Stimulated activated CD4-positive, alpha-beta T cell treated with anti-CD3 and anti-CD28 coated beads, TNF-alpha, amount 100 ng/mL, for 24 hours (primary cell): ENCODE measurements at places on chromosomes 7 and 10.

GRCh38 chr7:106047184-106047583, 64.9 kb downstream of the SYPL1 start:
- no peak for DNase-seq

DNA sequence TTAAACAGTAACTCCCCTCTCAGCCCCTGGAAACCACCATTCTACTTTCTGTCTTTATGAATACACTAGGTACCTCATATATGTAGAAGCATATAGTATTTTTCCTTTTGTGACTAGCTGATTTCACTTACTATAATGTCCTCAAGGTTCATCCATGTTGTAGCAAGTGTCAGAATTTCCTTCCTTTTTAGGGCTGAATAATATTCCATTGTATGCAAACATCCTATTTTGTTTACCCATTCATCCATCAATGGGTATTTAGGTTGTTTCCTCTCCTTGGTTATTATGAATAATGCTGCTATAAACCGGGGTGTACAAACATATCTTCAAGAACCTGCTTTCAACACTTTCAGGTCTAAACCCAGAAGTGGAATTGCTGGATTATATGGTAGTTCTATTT, 125.3 kb downstream of the SGMS1 start:
- DNase-seq, result no peak

GRCh38 chr7:67896721-67897120, 900.1 kb downstream of the TYW1 start:
- no peak for DNase-seq

- no peak for DNase-seq
Observed at GRCh38 chr10:71135236-71135635, 77.1 kb upstream of the UNC5B start.

- DNase-seq, result no peak
Observed at GRCh38 chr7:43902542-43903054, 3.8 kb downstream of the URGCP start.

GRCh38 chr7:2934984-2935740, 91.1 kb upstream of the GNA12 start:
- no peak for DNase-seq

- DNase-seq, result no peak
Observed at GRCh38 chr10:77763453-77764430, 126.1 kb upstream of the KCNMA1 start.

- no peak for DNase-seq
Observed at GRCh38 chr10:104906112-104906511, 265.0 kb downstream of the SORCS3 start.

DNA sequence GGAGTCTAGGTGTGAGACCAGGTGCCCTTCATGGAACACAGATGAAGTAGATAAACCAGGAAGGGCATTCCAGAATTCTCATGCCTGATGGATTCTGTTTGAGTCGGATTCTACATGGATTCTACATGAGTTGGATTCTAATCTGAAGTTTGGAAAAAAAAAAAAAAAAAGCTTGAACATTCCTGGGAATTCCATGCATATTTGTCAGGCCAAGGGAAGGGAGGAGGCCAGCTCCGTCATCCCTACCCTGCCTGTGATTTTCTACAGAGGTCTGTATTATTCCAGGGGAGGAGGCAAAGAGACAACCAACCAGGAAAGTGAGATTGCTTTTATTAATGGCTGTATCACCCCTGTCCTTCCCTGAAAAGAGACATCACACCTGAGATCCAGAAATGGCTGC, 27.8 kb upstream of the EBLN1 start:
- no peak for DNase-seq

DNA sequence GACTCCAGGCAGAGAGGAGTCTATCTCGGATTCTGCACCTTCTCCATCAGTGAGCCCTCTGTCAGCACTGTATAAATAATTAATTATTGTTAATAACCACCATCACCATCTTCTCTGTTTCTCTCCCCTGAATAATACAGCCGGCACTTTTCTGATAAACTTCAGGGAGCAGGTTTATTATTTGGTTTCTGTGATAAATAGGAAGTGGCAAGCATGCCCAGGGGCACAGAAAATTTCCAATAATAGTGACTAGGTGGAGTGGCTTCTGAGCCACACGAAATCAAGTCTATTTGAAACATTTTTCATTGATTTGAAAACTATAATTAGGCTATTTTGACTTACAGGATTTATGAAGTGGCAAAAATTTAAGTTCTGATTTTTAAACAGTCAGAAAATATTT, 186.8 kb upstream of the TMEM229A start:
- DNase-seq, result no peak

GRCh38 chr10:10320956-10321355, 696.7 kb upstream of the CELF2 start:
- DNase-seq, result no peak

GRCh38 chr10:113078282-113078907, 128.3 kb downstream of the TCF7L2 start:
- DNase-seq, result no peak

DNA sequence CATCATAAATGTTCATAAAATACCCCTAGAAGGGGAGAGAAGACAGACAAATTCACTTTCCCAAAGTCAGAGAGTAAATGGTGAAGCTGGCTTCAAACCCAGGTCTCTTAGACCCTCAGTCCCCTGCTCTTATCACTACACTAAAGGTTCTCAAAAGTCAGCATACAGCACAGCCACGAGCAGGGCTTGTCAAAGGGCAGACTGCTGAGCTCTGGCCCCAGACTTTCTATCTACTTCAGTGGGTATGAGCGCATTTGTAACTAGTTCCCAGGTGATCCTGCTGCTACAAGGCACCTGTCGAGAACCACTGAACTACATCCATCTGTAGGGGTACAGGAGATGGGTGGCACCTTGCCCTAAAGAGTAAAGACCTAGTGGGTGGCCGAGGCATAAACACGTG, 91.5 kb downstream of the SORBS1 start:
- no peak for DNase-seq

GRCh38 chr7:95590387-95591248, 5.7 kb downstream of the PDK4 start:
- no peak for DNase-seq

GRCh38 chr10:34524369-34525091, 290.6 kb downstream of the PARD3 start:
- DNase-seq, result no peak

GRCh38 chr10:96470116-96470743, 43.5 kb downstream of the TLL2 start:
- DNase-seq, result no peak

GRCh38 chr10:2949948-2950354, 117.4 kb upstream of the PFKP start:
- peak; percentile 13 for DNase-seq

- no peak for DNase-seq
Observed at GRCh38 chr10:130141878-130142277, 5.7 kb downstream of the GLRX3 start.

DNA sequence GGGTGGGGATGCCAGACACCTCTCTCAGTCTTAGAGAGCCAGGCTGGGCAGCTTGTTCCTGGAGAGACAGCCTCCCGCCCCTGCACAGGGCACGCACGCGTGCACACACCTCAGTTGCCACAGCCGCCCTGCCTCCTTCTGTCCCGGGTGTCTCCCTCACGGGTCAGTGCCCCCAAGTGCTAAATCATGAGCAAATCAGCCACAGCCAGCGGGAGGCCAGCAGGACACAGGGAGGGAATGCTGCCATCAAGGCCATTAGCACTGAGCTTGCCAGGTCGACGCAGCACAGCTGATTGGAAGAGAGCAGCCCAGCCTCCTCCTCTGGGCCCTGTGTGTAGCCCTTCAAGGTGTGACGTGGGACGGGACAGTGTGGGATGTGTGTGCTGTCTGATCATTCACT, 130.4 kb downstream of the CDH23 start:
- no peak for DNase-seq

DNA sequence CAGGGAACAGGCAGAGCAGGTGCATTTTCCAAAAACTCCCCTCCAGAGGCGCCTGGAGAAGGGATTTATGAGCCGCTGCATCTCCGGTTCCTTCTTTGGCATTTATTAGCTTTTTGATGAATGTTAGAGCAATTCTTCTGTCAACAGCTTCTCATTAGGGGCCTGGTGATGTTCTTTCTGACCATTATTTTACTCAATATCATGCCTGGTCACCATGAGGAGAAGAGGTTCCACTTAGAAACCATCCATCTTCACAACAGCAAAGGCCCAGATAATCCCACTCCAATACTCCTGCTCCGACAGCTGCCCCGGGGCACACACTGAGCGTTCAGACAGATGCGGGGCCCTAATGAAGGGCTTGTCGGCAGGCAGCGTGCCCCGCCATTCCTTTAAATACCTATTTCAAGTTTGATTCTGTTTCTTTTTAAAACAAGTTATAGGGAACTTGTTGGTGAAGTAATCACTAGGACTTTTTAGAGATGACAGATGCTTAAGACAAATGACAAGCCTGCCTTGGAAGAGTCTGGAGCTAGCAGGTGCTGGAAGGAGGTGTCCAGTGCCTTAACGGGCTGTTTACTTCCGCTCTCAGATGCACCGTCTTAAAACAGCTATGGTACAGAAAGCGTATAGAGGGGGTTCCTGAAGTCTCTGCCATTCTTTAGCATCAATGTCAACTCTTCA, 31.7 kb downstream of the ECHDC3 start:
- DNase-seq, result no peak

GRCh38 chr7:68258609-68259008, 1262.0 kb downstream of the TYW1 start:
- no peak for DNase-seq

DNA sequence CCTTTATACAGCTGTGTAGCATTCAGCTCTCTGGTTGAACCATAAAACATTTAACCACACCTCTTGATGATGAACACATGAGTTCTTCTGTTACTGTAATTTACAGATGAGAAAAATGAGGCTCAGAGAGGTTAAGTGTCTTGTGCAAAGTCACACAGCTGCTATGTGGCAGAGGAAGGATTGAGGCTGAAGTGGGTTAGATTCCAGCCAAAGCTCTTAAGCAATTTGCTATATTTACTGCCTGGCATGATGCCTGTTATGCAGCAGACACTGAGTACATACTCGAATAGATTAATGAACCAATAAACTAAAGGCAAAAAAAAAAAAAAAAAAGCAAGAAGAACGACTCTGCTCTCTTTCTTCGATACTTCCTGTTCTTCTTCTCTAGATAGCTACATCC, 35.7 kb downstream of the GFRA1 start:
- no peak for DNase-seq

DNA sequence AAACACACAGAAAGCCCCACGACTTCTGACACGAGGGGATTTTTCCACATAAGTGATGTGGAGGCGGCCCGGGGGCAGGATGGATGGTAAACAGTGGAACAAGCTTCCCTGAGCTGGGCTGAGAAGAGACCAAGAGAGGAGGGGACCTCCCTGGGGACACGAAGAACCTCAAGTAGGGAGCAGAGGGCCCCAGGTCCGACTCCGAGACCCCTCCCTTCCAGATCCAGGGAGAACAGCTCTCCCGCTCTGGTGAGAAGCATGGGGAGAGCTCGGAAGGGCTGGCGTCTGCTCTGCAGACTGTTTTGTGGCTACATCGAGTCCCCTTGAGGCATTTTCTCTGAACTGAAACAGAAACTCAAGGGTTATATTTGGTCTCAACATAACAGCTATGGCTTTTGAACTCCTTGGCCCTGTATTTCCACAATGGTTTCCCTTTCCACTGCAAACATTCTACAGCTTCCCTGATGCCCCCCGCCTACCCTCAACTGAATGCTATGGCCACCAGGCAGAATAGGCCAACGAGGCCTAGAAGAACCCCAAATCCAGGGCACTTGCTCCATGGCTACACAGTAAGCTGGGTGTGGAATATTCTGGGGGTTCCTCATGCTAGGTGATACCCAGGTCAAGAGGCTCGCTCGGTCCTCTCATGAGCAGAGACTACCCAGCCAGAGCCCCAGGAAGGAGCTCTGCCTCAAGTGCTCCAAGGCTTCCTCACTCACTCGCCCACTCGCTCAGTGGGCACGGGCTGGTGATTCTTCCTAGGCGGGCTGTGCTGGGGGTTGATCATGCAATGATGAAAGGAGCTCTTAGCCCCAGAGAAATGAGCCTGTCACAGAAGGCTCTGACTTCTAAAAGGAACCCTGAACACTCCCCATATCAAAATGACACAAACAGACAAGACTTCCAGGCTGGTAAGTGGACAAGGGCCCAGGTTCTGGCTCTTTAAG, 47.5 kb downstream of the FAM53B start:
- DNase-seq, result no peak

GRCh38 chr7:98733036-98733435, 116.0 kb downstream of the NPTX2 start:
- DNase-seq, result no peak

DNA sequence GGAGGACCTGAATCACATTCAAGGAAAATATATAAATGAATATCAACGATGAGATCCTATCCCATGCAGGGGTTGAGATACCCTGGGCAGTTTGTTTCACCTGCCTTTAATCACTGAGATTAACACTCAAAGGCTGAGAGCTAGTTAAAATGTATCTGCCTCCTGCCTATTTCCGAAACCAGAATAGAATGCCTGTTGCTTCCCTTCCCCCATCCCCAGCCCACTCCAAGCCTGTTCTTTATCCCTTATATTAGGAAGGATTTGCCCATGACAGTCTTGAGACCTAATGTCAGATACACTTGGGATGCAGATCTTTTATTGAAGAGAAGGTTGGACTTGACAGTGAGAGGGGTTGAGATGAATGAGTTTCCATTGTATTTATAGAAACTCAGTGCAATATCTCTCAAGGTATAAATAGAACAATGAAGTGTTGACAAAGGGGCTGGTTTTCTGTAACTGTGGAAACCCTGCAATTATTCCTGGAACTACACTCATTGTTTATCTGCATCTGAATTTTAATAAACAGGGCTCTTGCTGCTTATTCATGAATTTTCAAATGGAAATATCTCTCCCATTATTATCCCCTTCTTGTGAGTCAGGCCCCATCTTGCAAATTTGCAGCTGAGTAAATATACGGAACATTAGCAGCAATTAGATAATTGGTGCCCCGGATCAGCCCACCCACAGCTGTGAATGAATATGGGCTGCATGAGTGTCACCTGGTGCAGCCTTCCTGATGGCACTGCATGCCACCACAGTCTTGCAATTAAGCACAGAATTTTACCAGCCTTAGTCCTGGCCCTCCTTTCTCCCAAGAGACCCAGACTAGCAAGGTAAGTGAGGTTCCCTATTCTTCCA, 66.7 kb downstream of the SORCS3 start:
- no peak for DNase-seq

GRCh38 chr7:134375206-134375605, 58.5 kb upstream of the SLC35B4 start:
- no peak for DNase-seq

DNA sequence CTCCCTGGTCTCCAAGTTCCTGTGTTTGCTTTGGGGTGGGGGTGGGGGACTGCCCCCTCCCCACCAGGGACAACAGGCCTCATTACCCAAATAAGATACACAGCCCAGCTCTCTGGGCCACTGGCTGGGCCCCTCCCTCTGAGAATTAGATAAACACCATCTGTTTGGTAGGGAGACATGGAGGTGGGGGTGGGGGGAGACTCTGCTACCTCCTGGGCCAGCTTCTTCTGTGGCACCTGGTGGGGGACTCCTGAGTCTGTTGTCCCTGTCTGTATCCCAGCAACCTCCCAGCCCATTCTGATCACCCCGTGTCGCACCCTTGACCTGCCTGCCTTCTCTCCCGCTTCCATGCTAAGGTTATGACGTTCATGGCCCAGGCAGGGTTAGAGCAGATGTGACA, 5.8 kb downstream of the MLXIPL start:
- DNase-seq, result no peak
